Pons (tissue), 1 donor: ENCODE measurements at places on chromosomes 3 and 15.

- DNase-seq: no peak
Measured at GRCh38 chr15:33543957-33544356, 233.2 kb downstream of the RYR3 start.

DNA sequence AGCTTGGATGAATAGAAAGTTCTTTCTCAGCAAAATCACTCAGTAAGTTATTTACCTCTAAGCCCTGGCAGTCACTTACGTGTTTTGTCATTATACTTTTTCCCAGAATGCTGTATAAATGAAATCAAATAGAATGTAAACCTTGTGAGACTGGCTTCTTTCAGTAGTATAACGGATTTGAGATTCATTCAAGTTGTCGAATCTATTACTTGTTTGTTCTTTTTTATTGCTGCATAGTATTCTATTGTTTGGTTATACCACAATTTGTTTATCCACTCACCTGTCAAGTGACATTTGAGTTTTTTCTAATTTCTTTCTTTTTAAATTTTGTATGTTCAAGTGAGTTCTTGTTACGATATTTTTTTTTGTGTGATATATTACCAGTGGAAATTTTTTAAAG is 381.6 kb downstream of the EDEM1 start:
- DNase-seq: no peak

GRCh38 chr3:141392897-141393734 is 24.8 kb downstream of the ZBTB38 start:
- DNase-seq: peak; percentile 56

DNA sequence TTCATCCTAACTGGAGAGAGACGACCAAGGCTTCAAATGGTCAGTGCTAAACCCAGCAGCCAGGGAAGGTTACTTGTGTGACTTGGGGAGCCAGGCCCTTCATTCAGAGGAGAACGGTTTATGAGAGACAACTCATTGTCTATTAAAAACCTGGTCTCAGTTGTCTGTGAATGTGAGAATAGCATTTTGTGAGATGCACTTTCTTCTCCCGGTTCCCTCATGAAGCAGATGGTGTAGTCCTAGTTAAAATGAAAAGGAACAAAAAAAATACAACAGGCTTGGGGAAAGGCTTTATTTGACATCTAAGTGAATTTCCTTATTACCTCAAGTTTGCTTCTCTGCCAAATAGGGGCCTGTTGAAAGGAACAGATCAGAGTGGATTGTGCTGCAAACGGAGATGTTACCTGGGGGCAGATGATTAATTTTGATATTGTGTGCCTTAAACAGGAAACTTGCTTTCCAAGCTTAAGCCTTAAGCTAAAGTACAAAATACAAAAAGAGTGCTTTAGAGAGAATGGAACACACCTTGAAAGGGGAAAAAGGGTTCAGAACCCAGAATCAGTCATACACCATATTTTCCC is 202.7 kb upstream of the BHLHE40 start:
- DNase-seq: no peak

- DNase-seq: no peak
Measured at GRCh38 chr15:52104532-52105004, 8.0 kb downstream of the BCL2L10 start.

- no peak for DNase-seq
Measured at GRCh38 chr3:127624063-127624462, 4.9 kb upstream of the PODXL2 start.

GRCh38 chr3:124467980-124468902 is 262.0 kb upstream of the UMPS start:
- peak; percentile 37 for DNase-seq

DNA sequence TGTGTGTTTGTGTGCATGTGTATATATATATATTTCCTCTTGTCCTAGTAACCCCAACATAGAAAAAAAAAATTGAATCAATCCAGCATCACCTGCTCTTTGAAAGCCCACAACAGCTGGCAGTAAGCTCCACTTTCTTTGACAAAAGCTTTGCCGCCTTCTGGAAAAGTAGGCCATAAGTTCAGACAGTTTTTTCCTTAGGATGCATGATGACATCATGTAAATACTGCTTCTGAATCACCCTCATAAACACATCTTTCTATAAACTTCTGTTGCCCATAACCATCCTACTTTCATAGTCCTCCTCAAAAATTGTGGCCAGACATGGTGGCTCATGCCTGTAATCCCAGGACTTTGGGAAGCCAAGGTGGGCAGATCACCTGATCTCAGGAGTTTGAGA is 67.4 kb downstream of the CSNK1G1 start:
- no peak for DNase-seq

DNA sequence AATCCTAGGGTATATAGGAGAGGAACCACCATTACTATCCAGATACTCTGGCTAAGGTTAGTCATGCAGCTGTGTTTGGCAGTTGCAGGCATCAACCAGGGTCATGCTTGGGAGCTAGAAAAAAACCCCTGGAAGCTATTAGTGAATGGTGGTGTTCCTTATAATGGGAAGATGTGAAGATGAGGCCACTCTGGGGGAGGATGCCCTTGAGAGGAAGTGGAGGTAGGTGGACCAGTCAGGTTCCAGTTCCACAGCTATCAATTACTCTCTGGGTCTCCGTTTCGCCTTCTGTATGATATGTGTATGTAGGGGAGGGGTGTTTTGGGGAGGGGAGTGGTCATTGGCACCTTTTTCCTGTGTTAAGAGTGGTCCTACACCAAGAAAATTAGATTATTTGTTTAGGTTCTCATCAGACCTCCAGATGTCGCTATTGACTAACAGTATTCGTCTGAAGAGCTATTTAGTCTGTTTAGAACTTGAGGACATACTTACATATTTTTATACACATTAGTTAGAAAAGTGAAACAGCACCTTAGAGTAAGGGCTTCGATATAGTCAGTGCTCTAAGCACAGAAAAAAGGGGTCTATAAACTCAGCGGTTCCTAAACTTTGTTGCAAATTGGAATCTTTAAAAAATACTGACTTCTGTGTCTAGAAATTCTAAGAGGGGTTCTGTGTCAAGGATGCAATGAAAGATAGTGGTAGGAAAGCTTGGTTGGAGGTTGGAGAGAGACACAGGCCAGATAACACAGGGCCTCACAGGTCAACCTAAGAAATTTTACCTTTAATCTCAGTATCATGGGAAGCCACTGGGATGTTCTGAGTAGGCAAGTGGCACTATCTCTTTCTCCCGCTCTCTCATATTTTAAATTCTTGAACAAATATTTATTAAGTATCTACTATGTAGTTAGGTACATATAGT is 9.1 kb upstream of the HPS3 start:
- DNase-seq: peak; percentile 85

GRCh38 chr3:142148044-142148791 is 1.1 kb downstream of the TFDP2 start:
- DNase-seq: peak; percentile 29

- DNase-seq: peak; percentile 90
Measured at GRCh38 chr15:90934256-90934948, 683 bp upstream of the UNC45A start.

DNA sequence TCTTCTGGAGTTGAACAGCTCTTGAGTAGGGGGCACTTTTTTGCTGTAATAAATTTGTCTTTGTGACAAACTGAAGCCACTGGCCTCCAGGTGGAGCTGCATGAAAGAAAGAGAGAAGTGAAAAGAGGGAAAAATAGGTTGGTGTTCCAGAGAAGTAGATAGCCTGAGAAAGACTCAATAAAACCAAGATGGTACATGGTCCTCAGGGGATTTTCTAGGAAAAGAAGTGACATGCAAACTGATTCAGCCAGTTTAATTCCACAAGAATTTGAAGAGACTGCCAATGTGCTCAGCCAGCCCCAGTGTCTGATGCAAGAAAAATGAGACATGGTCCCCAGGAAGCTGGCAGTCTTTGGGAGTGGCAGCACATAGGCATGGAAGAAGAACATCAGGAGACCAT is 152.7 kb downstream of the CD47 start:
- DNase-seq: peak; percentile 30

GRCh38 chr15:42332331-42332730 is 27.0 kb upstream of the CAPN3 start:
- DNase-seq: no peak

GRCh38 chr3:157046520-157046919 is 113.4 kb downstream of the CCNL1 start:
- DNase-seq: no peak

GRCh38 chr3:118714800-118715199 is 319.8 kb downstream of the IGSF11 start:
- DNase-seq: no peak

DNA sequence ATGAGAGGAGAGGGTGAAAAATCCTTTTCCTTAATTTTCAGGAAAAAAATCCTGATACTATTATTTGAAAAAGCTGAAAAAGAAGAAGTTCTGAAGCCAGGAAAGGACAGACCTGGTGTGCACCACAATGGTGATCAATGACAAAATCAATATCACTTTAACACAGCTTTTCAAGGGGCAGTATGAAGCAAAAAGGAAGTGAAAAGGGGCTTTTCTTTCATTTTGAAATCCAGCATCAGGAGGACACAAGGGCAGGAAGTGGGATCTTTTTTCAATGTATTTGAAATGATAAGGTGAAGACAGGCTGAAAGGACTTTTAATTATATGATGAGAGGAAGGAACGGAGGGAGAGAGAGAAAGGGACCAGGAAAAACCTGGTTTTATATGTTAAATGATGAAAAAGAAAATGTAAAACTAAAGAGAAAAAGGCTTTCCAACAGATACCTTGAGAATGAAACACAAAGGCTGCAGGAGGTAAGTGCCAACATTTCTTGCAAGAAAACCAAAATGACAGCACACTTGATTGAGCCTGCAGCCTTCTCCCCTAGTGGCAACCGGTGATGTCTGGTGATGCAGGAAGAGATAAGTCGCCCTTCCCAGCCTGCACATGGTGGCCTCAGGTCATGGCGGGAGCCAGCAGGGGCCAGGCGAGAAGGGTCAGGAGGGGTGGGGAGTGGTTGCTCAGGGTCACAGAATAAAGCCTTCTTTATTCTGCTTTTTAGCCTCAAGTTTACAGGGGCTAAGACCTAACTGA is 236.7 kb upstream of the WNT5A start:
- DNase-seq: no peak

DNA sequence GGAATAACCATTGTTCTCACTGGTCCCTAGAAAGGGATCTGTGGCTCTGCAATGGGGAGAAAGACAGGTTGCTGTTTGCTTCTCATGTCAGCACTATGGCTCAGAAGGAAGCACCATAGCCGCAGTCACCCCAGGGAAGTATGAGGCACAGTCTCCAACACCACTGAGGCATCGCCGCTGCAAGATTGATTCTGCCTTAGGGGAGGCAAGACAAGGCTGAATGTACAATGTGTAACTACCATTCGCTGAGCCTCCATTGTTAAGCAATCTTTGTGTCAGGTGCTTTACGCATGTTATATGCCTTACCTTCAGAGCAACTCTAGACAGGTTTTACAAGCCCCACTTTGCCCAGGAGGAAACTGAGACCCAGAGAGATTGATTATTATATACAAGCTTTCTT is 100.7 kb upstream of the KCNMB2 start:
- DNase-seq: no peak

GRCh38 chr15:65451989-65452388 is 29.2 kb upstream of the IGDCC4 start:
- DNase-seq: no peak

- no peak for DNase-seq
Measured at GRCh38 chr3:21392526-21392925, 358.5 kb downstream of the ZNF385D start.

GRCh38 chr3:190605385-190605784 is 91.5 kb downstream of the IL1RAP start:
- DNase-seq: no peak

GRCh38 chr3:111545349-111545748 is 3.4 kb downstream of the CD96 start:
- DNase-seq: no peak

GRCh38 chr15:51494411-51495314 is 127.9 kb downstream of the DMXL2 start:
- DNase-seq: no peak

DNA sequence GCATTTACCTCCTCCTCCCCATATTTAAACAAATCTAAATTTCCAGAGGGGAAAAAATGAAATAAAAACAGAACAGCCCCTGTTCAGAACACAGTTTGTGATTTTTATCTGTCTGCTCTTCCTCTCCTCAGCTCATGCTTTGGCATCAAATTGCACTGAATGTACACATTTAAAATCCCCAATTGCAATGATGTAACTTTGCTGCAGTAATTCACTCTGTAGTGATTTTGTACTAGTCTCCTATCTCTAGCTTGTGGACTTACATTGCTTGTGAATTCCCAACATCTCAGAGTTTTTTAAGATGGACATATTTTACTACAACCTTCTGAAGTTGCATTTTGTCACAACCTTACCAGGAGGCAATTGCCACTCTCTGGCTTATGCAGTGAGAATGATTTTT is 81.6 kb upstream of the ROBO2 start:
- no peak for DNase-seq

DNA sequence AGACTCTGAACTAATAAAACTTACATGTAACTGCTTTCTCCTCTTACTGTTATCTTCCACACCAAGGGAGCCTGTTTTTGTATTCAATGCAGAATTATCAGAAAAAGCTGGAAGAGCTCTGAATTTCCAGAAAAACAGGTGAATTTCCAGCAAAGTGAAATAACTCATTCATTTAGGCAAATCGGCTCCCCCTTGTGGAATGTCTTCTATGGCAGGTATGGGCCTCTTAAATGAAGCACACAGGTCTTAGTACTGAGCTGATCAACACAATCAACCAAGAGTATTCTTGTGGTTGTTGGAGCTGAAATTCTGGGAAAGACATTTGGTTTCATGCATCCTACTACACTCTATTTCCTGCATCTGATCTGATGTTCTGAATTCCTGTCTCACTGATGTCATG is 31.0 kb upstream of the PTPRG start:
- DNase-seq: peak; percentile 38

DNA sequence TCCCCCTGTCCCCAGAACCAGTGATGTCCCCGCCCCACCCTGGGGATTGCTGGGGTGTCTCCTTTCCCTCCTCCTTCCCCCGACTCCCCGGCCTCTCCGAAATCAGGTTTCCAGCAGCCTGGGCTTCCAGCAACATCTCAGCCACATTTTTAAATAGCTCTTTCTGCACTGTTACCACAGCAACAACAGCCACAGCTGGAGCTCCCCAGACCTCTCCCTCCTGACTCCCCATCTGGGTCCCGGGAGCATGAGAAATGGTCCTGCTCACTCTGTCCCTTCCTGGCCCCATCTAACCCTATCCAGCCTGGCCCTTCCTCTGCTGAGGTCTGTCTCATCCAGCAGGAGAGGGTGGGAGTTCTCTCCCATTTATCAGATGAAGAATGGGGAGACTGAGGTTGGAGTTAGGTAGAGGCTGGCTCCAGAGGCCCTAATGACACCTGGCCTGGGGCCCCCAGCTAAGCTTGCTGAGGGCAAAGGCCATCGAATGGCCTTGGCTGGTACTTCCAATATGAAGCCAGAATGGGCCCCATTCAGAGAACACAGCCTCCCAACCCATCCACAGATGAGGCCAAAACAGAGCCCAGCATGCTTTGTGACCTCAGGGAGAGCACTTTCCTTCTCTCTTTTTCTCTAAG is 1.5 kb downstream of the CAMK1 start:
- DNase-seq: no peak
